ENCODE measurements at places on chromosomes 7 and 10.

DNA sequence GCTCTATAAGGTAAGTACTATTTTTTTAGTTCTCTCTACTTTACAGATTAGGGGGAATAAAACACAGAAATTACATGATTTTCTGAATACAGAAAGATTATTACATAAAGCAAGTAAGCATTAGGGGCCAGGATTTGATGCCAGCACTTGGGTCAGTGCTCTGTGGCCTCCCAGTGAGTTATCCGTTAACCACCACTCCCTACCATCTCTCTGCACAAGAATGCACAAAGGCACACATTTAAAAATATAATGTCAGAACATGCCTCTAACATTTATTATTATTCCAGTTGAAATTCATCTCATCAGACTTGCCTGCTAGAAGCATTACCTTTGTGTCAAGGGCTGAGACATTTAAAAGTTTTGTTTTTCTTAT, 59.0 kb downstream of the MET start:
- DNase-seq = no peak

DNA sequence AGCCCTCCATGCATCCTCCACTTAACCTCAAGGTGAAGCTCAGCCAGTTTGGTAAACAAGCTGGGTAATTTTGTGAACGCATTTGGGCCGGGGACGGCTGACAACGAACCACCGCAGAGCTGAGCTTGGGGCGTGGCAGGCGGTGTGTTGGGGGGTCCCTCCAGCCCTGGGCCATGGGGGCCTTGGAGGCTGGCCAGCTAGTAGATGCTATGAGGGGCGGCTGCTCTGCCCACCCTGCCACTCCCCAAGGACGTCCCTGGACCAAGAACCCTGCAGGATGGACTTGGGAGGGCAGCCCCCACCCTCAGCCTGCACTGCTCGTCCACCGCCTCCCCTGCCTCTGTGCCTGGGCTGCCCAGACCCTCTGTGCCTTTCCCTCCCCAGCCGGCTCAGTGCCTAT, 12.0 kb upstream of the SCART1 start:
- DNase-seq = no peak

GRCh38 chr7:16891338-16891737, 9.6 kb upstream of the AGR3 start:
- DNase-seq = no peak

DNA sequence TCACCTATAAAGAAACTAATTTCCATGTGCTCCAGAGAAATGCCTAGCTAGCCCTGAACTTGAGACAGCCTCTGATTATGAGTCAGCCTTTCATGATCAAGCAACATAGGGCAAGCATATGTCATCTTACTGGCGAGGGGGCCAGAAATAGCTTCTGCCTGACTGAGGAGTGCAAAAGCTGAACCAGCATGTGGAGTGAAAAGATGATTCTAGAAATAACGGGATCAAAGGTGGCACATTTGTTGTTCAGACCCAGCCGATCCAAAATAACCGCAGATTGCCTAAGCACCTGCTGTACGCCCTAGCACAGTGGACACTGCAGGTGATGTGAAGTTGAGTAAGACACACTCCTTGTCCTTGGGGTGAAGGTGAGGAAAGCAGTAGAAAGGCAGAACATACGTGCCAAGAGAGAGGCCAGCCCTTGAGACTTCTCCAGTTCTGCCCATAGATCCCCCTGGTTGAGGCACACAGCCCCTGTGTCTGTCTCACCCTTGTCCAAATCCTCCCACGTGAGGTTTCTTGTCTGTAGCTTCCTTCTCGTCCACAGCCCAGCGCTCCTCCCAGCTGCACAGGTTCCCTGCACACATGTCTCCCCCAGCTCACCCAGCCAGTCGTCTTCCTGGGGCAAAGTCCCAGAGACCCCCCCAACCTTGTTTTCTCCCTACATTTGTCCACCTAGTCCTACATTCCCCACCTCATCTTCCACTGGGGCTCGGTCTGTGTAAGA, 2.8 kb upstream of the BCL7B start:
- DNase-seq = peak; percentile 16

- DNase-seq = no peak
Measured at GRCh38 chr10:536371-536925, 153.0 kb downstream of the DIP2C start.
